ENCODE measurements at places on chromosomes 12 and 14.

GRCh38 chr12:90514325-90514724 is 440.7 kb downstream of the CCER1 start:
- DNase-seq = peak; percentile 88

DNA sequence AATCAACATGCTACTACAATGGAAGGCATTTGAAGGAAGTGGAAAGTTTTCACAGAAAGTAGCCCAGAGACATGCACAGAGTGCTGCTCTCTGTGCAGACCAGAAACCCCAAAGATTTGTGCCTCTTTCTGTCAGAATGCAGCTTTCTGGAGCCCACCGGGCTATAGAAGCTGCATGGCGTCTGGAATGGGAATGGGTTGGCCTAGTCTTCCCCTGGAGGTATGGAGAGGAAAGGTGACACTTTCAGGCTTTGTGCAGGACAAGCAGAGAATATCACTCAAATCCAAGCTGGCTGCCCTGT is 21.3 kb upstream of the ZFP36L1 start:
- DNase-seq = no peak

DNA sequence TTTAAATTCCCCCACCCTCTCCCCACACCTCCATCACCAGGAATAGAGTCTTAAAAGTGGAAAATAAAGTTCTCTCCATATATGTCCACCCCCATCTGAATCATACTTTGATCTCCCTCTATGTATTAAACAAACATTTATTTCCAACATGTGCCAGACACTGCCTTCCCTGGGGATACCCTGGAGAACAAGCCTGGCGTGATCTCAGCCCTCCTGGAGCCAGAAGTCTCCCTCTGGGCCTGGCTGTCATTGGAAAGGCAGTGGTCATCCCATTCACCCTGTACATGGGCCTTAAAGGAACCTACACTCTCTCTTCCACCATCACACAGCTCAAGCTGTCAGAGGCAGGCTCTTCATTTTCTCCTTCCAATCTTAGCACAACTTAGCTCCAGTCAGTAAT is 143.6 kb downstream of the EMP1 start:
- DNase-seq = no peak

GRCh38 chr14:69582212-69582611 is 7.5 kb upstream of the CCDC177 start:
- DNase-seq = no peak

DNA sequence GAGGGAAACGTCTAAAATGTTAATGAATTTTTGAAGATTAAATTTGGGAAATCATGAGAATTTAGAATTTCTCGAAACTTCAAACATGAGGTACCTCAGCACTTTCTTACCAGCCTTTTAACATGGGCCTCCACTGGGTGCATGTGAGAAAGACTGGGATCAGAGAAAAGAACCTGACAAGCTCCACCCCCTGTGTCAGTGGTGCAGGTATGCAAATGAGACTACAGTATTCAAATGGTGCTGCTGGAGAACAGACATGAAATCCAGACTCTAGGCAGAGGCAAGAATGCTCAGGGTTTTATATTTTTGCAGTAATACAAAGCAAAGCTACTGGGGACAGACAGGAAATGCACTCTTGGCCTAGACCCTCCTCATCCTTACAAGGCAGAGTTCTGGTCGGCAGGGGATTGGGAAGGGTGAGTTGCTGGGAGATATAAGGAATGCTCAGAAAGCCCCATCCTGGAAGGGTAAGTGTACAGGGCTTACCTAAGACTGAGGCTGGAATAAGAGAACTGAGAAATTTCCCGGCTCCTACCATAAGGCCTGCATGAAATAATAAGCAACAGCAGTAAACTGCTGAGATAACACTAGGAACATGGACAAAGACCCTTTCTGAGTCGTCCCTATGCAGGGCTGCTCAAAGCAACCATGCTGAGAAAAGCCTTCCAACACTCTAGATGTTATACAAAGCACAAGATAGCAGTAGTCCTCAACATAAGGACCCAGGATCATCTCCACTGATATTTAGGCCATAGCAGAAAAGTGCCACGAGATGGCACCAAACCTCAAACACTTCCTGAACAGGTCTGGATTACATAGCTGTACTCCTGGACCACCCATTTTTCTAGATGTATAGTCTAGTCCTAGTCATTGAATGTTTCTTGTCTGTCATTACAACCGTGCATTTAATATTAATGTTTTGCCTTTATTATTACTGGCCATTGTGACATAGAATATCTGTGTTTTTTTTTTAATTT is 260.8 kb downstream of the RASSF9 start:
- peak; percentile 86 for DNase-seq

DNA sequence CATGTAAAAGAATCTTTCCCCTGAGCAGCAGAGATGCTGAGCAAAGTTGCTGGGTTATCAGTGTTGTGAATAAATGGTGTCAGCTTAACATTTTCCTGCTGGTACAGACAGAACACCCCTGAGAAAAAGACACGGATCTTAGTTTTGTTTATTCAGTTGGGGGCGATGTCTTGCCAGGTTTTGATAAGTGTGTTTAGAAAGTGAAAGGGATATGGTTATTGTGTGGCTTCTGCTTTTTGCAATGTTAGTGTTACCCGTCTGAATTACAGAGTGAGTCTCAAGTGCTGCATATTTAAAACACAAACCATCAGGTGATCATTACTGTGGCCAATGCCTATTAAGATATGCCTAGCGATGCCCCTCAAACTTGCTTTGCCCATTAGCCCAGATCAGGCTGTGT is 864.6 kb upstream of the SEL1L start:
- no peak for DNase-seq

DNA sequence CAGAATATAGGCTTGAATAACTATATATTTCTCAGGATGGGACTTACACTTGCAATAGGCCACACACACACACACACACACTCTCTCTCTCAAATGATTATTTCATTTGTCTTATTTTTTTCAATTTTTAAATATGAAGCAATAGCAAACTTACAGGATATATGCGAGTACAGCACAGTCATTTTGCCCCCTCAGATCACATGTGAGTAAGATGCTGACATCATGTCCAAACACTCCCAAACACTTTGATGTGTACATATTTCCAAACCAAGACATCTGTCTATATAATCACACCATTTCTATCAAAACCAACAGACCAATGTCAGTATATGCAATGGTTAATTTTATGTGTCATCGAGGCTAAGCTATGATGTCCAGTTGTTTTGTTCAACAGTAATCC is 1535.9 kb upstream of the FLRT2 start:
- no peak for DNase-seq

- DNase-seq = peak; percentile 64
Observed at GRCh38 chr14:104800771-104801519, at the start of gene ZBTB42. ZBTB42 (plus strand) TSS chr14:104801101; CDS start chr14:104801198, 97 bp downstream.

DNA sequence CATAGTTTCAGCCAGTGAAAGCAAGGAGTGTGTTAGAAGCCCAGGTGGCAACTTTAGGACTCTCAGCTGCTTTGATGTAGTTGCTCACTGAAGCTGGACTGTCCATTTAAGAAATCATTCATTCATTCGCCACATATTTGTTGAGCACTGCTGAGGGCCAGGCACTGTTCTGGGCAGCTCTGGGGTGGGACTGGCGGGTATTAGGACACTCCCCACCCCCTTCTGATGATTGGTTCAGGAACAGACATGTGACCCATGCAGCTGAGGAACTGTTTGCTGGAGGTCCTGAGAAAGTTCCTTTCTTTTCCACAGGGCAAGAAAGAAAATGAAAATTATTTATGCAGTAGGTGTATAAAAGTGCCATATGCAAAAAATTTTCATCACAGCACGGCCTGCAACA is 70.3 kb upstream of the CHST11 start:
- DNase-seq = no peak

- no peak for DNase-seq
Observed at GRCh38 chr12:52054231-52054832, 3.1 kb downstream of the NR4A1 start.

GRCh38 chr14:100256339-100256895 is 17.5 kb downstream of the YY1 start:
- no peak for DNase-seq

GRCh38 chr14:51859131-51859530 is 1.3 kb upstream of the GNG2 start:
- DNase-seq = no peak

GRCh38 chr12:10235761-10236631 is 23.3 kb downstream of the GABARAPL1 start:
- peak; percentile 68 for DNase-seq

DNA sequence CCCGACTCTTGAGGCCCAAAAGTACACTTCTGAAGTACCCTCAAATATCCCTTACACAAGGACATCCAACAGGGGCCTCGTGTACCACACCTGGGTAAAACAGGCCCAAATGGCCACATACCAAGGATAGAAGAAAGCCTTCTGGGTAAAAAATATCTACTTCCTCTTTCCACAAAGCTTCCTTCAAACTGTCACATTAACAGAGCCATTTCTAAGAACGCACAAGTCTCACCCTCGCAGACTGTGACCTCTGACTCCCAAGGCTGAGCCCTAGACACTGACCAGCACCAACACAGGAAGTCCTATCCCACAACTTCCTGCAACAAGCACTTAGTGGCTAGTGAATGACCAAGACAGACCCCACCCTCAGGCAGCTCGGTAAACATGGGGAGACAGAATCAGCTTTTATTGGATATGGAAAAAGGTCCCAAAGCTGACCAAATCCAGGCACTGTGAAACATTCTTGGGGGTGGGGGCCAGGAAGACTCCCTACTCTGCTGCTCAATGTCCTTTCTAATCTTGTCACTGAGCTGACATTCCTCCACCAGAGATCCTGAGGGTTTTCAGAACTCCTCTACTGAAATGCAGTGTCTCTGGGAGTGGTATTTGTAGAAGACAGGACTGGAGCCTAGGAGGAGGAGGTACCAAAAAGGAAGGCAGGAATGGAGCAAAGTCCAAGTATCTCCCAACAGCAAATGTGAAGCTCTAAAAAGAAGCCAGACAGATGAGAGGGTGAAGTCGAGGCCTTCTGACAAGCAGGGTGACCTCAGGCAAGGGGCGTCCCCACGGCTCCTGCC is 15.9 kb downstream of the KCTD10 start:
- DNase-seq = no peak

DNA sequence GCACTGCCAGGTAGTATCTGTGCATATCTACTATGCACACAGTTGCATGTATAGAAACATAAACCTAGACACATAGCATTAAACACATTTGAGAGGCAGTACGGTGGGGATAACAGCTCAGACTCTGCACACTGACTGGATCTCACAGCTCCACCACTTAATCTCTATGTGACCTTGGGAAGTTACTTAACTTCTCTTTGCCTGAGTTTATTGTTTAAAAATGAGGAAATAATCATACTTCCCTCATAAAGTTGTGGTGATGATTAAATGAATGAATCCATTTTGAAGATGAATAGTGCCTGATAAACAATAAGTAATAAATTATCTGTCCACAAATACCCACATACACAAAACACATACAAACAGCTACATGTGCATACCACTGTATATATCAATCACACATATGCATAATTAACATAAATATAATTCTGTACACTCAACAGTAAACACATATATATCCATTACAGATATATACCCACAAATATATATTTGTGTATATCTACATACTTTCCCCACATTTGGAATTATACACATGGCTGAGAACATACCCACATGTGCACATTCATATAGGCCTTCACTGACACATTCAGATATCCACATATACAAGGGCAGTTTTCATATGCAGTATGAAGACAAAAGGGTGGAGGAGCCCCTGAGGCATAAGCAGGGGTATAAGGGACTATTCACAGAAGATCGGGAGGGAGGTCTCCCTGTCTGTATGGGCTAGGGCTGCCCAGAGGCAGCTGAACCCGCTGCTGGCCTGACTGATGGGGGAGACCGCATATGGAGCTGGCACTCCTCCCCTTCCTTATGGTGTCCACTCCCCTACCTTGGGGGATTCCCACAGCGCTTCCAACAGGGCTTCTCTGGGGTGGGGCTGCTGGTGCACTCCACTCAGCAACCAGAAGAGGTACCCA is 5.9 kb downstream of the CDH24 start:
- DNase-seq = no peak

DNA sequence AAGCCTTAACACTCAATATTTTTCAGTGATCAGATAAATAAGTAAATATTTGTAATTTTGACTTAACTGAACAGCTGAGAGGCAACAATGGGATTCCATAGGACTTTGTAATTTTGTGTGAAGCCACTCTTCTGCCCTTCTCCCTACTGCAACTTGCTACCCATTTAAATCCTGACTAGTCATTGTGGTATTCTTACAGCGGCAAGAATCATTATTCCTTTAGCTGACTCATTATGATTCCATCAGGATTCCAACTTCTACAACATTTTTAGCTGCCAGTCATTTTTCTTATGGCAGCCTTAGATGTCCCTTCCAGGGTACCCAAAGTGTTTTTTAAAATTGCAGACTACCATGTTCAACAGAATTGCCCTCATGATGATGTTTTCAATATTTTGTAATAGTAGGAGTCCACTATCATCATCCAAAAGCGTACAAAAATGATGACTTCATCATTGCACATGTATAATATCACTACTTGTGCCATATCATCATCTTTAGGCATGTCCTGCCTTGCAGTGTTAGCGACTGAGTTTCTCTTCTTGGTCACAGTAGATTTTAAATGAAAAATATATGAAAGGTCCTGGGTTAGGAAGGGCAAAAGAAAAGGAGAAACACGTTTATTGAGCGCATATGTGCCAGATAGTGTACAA is 5.1 kb upstream of the MAGOHB start:
- no peak for DNase-seq

GRCh38 chr14:65229748-65230728 is 127.7 kb upstream of the MAX start:
- DNase-seq = peak; percentile 66

GRCh38 chr12:79546466-79547043 is 144.2 kb downstream of the PAWR start:
- DNase-seq = no peak

DNA sequence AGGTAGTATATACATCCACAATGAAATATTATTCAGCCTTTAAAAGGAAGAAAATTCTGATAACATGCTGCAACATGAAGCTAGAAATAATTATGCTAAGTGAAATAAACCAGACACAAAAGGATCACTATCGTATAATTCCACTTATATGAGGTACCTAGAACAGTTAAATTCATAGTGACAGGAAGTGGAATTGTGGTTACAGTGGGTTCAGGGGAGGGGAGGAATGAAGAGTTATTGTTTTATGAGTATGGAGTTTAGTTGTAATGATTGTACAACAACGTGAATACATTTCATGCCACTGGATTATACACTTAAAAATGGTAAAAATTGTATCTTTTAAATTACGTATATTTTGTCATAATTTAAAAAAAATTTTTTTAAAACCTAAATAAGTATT is 21.0 kb downstream of the EEA1 start:
- no peak for DNase-seq

DNA sequence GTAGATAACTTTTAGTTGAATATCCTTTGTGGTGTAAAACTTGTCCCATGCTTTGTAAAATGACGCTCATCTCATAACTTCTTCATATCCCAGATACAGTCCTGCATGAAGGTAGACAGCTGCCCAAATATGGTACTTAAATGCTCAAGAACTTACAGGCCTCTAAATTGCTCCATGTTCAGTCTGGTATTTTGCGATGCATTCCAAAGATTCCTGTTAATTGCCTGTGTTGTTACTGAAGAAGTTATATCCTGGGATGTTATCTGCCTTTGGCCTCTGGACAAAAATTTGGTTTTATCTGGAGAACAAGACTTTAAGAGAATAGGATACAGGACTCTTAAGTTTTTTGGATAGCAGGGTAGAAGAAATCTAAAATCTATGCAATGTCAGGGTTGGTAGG is 473.0 kb downstream of the PCNX1 start:
- peak; percentile 74 for DNase-seq

All from A673 (cell line).